C1 segment of cervical spinal cord (tissue), 14 donors: ENCODE measurements at places on chromosomes 6 and 20.

- DNase-seq, result no peak
These were observed 261.5 kb downstream of the BMP2 start for GRCh38 chr20:7029019-7029418.

GRCh38 chr6:132298344-132298949 lies 102.8 kb downstream of the MOXD1 start:
- no peak for DNase-seq

- DNase-seq, result no peak
These were observed 9.9 kb downstream of the BLOC1S5 start for GRCh38 chr6:8054276-8054675.

DNA sequence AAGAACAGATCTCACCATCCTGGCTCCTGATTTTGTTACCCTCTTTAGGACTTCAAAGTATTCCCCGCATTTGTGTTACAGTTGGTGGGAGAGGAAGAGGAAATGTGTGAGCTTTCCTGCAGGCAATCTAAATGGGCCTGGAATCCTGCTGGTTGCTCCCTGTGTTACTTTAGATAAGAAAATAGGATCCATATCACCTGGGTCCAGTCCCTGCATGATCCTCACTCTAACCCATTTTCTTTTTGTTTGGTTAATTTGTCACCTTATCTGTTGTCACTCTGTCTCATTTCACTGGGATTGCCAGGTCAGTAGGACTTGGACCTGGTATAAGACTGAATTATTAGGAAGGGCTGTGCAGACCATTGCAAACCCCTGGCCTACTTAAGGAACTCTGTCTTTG lies 175.9 kb upstream of the GJE1 start:
- no peak for DNase-seq

DNA sequence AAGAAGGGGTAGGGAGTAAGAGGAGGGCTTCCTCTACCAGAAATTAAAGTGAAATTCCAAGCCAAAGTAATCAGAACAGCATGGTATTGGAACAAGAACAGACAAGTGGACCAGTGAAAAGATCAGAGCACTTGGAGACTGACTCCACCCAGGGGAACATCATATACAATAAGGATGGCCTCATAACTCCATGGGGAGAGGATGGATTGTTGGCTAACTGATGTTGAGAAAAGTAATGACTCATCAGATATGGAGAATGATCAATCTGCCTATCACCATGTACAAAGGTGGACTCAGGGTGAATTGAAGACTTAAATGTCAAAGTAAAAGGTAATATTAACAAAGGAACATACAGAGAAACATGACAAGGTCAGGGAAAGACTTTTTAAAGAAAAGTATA lies 12.8 kb downstream of the SLC22A3 start:
- no peak for DNase-seq

GRCh38 chr6:119552021-119552420 lies 202.5 kb upstream of the MAN1A1 start:
- DNase-seq, result no peak

DNA sequence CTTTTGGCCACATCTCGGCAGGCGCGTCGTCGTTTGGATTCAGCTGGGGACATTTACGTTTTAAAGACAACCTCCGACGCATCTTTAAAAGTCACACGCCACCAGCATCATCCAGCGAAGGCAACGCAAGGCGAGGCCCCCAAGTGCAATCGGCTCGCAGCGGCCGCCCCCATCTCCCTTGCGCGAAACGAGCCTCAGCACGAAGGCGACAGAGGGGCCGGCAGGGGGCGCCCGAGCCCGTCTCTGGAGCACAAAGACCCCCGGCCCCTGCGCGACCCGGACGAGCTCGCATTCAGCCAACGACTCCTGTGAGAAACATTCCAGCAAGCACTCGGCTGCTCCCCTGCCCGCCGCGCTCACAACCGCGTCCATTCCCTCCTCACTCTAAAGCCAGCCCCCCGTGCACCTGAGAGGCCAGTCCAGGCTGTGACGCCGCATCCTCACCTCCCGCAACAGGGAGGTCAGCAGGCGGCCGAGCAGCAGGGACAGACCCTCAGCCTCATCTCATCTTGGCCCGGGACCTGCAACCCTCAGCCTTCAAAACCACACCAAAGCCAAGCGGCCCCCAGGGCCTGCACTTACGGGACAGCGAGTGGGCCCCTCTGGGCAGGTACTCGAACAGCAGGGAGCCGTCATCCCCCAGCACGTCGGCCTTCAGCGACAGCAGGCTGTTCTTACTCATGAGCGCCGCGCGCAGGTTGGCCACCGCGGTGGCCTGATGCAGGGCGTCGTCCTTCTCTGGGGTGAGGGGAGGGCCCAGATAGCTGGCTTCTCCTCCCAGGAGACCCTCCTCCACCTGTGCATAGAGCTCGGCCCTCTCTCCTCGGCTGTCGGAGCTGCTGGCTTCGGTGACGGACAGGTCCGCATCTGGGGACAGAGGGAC lies 35.8 kb downstream of the SLC2A4RG start:
- DNase-seq, result no peak

GRCh38 chr20:38889792-38890496 lies 36.3 kb upstream of the FAM83D start:
- peak; percentile 61 for DNase-seq

DNA sequence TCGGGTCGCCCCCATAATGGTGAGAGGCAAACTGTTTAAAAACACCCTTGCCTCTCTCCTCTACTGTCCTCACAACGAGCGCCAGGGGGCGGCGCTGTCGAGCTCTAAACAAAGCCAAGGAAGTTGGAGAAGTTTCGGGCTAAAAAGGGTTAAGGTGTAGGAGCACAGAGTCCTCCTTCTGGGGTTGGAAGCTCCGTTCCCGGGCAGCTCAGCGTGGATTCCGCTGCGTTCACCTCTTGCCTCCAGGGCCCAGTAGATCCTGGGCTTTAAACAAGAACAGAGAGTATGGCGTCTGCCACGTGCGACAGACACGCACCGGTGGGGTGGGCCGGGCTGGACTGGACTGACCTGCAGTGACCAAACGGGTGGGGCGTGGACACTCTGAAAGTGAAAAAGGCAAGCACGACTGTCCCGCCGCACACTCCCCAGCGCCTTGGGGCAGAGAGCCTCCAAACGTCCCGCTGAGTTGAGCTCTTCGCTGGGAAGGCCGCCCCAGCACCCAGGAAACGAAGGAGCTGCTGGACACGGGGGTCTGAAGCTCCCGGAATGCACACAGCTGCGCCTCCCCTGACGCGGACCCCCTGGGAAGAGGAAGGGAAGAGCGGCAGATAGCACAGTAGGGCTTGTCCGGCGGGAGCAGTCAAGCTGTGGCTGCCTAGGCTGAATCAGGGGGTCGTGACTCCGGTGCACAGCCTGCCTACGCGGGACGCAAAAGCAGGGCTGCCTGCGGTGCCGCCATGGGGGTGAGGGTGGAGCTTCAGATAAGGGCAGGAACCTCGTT lies 1.6 kb upstream of the THBD start:
- DNase-seq, result no peak
